ENCODE measurements at places on chromosomes 2 and 18.

DNA sequence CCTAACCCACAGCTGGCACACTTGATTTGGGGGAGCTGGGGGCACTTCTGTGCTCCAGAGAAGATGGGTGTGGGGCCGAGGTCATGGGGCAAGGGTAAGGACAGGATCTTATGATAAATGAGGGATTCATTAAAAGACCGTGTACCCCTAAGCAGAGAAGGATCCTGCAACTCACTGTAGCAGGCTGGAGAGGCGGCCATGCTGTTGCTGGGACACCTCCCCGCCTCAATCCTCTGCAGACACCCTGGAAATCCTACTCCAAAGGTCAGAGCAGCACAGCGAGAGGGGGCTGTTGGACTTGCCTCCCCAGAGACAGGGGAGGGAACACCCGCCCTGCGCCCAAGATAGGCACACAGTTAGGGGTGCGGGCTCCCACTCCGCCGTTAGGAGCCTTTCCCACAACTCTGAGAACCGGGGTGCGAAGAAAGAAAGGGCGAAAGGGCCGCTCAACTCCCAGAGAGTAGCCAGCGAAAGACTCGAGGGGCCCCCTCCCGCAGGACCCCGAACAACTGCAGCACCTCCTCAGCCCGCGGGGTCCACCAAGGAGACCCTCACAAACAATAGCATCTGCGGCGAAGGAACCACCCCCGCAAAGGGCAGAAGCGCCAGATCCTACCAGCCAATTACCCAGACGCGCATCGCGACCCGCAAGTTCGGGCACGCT is 1.4 kb downstream of the PARD6G start:
- no peak for DNase-seq

GRCh38 chr2:105379741-105380186 is 19.1 kb downstream of the FHL2 start:
- no peak for DNase-seq

GRCh38 chr2:160381425-160381951 is 112.1 kb downstream of the RBMS1 start:
- no peak for DNase-seq

DNA sequence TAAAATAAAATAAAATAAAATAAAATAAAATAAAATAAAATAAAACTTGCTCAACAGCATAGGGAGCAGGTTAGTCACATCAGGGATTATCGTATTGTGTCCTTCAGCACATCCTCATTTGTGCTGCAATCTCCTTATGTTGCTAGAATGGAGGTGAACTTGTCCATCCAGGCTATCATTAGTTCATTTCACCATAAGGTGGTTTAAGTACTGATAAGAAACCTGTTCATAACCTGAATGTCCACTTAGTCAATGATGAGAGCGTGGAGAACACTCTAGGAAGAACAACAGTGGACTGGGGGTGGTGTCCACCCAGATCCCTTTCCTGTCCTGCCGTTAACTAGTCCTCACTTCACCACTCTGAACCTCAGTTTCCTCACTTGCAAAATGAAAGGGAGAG is 21.9 kb downstream of the DHRS9 start:
- DNase-seq, result no peak

GRCh38 chr2:48829569-48829968 is 74.0 kb upstream of the LHCGR start:
- no peak for DNase-seq

DNA sequence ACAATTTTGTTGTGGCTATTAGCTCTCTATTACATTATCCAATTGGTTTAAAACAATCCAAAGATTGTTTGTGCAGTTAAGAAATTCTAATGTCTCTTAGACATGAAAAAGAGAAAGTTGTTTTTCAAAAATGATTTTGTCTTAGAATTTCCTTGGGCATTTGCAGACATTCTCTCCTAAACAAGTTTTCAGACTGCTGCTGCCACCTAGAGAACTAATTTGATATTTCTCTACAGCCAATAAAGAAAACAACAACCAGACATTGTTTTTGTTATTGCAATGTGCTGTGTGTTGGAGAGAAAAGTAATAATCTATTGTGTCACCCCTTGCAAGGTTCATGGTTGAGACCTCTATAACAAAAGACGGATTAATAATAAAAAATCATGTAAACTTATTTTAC is 119.0 kb upstream of the SYT4 start:
- peak; percentile 46 for DNase-seq

DNA sequence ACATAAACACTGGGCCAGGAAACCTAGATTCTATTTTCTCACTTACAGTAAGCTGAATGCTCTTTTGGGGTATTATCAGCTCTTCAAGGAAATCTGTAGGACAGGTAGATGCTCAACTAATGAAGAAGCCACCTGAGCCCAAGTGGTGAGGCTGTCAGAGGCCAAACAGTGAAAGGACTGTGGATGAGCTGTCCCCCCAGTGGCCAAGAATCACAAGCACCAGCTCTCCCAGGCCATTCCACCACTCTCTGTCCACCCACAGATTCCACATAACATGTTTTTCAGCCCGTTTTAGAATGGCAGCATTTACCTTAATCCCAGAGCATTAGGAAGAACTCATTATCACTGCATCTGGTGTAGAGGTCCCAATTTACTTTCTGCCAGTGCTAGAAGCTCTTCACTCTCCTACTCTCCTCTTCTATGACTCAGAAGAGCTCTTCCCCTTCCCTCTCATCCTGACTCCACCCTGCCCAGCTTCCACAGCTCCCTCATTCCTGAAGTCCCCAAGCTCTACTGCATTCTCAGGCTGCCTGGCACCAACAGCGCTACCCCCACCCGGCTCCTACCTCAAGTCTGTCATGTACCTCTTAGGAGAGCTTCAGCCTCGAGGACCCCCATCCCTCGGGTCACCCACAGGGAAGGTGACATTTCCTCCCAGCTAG is 43.8 kb upstream of the GORASP2 start:
- no peak for DNase-seq

Data from NCI-H1694 treated with DMSO at 0.1 percent for 48 hours (cell line).